ENCODE measurements at places on chromosomes 6 and 20. TPM values are rescaled to one million over a fixed set of nuclear protein-coding genes. Genes with fewer than 3 reads are reported as not detected.

GRCh38 chr6:87674290-87674689 is 27.7 kb downstream of the AKIRIN2 start:
- no peaks in the 10 kb centered on the region for H3K36me3 ChIP-seq
- no peaks in the 10 kb centered on the region for H3K27me3 ChIP-seq
- H3K4me3 ChIP-seq = no peak overlapping the region
- H3K27ac ChIP-seq = no peak overlapping the region

BANF2 gene
- not detected for total RNA-seq

DNA sequence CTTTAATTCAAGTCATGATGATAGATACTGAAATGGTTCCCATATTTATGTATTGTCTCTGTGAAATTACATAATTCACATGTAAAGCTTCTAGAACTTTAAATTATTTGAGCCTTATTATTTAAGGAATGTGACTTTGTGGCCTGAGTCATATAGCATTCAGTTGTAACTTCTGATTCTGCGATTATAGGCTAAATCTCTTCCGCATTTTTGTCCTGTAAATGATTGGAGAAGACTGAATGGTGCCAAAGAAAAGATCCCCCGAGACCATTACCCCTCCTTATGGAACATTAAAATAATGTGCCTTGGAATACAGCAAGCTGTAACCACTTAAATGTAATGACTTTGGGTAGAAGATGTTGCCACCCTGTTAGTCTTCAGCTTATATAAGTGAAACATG is 63.3 kb upstream of the MAP7 start:
- no peak overlapping the region for H3K27ac ChIP-seq
- H3K4me1 ChIP-seq = peaks cover 4% of the 10 kb centered on the region

- no peak for DNase-seq
- H3K27ac ChIP-seq = no peak overlapping the region
- H3K36me3 ChIP-seq = no peaks in the 10 kb centered on the region
- H3K4me1 ChIP-seq = no peaks in the 10 kb centered on the region
- no peaks in the 10 kb centered on the region for H3K27me3 ChIP-seq
Measured at GRCh38 chr6:113143206-113143605, 713.9 kb upstream of the MARCKS start.

DNA sequence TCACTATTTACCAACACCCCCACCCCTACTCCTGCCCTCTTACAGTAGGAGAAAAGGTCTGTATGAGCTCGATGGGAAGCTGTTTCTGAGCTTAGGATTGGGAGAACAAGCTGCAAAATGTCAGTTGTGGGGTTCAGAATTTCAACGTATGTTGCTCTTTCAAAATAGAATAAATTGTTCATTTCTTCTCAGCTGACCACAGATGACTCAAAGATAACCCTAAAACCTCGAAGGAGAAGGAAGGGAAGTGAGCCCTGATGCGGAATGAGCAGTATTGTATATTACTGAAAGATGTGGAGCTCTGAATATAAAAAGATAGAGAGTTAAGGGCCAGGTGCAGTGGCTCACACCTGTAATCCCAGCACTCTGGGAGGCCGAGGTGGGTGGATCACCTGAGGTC is 35.9 kb upstream of the MYLIP start:
- no peaks in the 10 kb centered on the region for H3K36me3 ChIP-seq
- H3K4me3 ChIP-seq = no peak overlapping the region
- no peaks in the 10 kb centered on the region for H3K4me1 ChIP-seq
- no peak overlapping the region for H3K27ac ChIP-seq

DNA sequence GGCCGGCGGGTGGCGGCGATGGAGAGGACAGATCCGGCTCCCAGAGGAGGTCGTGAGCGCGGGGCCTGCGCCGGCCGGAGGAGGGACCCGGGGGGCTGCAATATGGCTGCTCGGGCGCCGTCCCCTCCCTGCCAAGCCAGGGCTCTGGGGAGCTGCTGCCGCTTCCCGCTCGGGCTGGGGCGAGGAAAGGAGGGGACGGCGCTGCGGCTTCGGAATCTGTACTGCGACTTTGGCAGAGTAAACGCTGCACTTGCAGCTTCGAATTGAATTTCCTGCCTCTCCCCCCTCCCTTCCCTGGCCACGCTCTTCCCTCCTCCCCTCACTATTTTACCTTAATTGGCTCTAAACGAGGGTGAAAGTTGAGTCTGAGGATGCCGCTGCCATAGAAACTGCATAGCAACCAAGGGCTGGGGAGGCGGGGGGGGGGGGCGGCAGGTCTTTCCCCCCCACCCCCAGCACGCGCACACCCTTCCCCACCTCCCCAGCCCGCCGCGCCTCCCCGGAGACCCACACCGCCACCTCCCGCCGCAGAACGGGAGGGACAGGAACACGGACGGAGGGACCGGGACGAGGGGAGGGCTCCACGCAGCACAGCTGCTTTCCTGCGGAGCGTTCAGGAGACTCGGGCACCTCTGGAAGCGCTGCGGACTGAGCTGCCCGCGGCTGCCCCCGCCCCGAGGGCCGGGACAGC is 93.9 kb downstream of the RNASET2 start:
- no peaks in the 10 kb centered on the region for H3K27me3 ChIP-seq
- no peak overlapping the region for H3K27ac ChIP-seq
- H3K36me3 ChIP-seq = no peaks in the 10 kb centered on the region
- H3K4me1 ChIP-seq = no peaks in the 10 kb centered on the region

SLC12A5 gene
- not detected for total RNA-seq

BCKDHB gene
- 33.4 TPM for total RNA-seq

GRM4 gene
- total RNA-seq = 0.08 TPM

HSPA12B gene
- total RNA-seq = 7.4 TPM

TPBG gene
- 4.8 TPM for total RNA-seq

GRCh38 chr6:163490826-163491577 is 76.5 kb downstream of the QKI start:
- H3K4me3 ChIP-seq = no peak overlapping the region
- DNase-seq = peak; percentile 13
- no peaks in the 10 kb centered on the region for H3K36me3 ChIP-seq
- no peak overlapping the region for H3K27ac ChIP-seq

DNA sequence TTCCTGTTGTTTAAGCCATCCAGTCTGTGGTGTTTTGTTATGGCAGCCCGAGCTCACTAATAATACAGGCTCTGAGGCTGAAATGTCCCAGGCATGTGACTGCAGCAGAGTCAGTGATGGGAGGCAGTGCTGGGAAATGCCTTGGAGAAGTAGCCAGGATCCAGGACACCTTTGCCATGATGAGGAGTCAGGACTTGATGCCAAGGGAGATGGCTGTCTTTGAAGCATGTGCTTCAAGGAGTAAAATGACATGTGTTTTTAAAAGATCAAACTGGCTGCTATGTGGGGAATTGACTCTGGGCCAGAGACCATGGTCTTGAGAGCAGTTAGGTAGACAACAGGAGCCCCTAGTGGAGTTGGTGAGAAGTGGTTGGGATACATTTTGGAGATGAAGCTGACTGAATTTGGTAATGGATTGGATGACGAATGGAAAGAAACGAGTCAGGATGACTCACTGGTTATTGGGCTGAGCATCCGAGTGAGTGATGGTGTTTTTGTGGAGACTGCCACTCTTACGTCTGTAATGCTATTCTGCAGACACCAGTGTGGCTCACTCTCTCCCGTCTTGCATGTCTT is 322.2 kb downstream of the PLCB1 start:
- DNase-seq = no peak
- H3K36me3 ChIP-seq = no peaks in the 10 kb centered on the region
- no peaks in the 10 kb centered on the region for H3K27me3 ChIP-seq

DNA sequence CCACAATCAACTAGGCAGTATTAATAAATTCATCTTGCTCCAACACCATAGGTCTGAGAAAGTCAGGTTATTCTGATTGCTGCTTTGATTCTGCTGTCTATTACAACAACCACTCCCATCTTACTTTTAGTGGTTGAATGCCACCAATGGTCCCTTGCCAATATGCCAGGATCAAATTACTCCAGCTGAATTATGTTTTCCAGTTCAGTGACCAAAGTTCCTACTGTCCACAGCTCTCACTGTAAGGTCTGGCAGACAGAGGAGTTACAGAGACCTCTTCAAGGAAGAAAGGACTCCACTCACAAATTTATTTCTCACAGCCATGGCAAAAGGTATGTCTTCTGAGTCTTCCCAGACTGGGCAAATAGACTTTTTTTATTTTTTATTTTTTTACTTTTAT is 557.0 kb downstream of the HAO1 start:
- DNase-seq = no peak
- H3K27me3 ChIP-seq = no peaks in the 10 kb centered on the region
- H3K4me1 ChIP-seq = no peaks in the 10 kb centered on the region

- H3K27me3 ChIP-seq = no peaks in the 10 kb centered on the region
- H3K4me3 ChIP-seq = no peak overlapping the region
- no peak overlapping the region for H3K27ac ChIP-seq
- H3K36me3 ChIP-seq = no peaks in the 10 kb centered on the region
- no peaks in the 10 kb centered on the region for H3K4me1 ChIP-seq
Measured at GRCh38 chr20:18778690-18779392, 34.7 kb upstream of the SCP2D1 start.

Data from ovary (tissue), 10 donors.